ENCODE measurements at places on chromosomes 7 and 10.
A peak's percentile ranks its signal among the peaks of the same experiment; 100 is the strongest.

- peak; percentile 25 for DNase-seq
Observed at GRCh38 chr10:99396471-99396870, 34.0 kb downstream of the GOT1 start.

GRCh38 chr7:147523056-147523455, 1067.5 kb upstream of the C7orf33 start:
- peak; percentile 61 for DNase-seq

GRCh38 chr7:78220754-78221153, 422.2 kb downstream of the PHTF2 start:
- no peak for DNase-seq

GRCh38 chr10:97117372-97117771, 68.4 kb downstream of the SLIT1 start:
- DNase-seq, result no peak

- DNase-seq, result no peak
Observed at GRCh38 chr10:88505680-88506215, 77.4 kb downstream of the RNLS start.

DNA sequence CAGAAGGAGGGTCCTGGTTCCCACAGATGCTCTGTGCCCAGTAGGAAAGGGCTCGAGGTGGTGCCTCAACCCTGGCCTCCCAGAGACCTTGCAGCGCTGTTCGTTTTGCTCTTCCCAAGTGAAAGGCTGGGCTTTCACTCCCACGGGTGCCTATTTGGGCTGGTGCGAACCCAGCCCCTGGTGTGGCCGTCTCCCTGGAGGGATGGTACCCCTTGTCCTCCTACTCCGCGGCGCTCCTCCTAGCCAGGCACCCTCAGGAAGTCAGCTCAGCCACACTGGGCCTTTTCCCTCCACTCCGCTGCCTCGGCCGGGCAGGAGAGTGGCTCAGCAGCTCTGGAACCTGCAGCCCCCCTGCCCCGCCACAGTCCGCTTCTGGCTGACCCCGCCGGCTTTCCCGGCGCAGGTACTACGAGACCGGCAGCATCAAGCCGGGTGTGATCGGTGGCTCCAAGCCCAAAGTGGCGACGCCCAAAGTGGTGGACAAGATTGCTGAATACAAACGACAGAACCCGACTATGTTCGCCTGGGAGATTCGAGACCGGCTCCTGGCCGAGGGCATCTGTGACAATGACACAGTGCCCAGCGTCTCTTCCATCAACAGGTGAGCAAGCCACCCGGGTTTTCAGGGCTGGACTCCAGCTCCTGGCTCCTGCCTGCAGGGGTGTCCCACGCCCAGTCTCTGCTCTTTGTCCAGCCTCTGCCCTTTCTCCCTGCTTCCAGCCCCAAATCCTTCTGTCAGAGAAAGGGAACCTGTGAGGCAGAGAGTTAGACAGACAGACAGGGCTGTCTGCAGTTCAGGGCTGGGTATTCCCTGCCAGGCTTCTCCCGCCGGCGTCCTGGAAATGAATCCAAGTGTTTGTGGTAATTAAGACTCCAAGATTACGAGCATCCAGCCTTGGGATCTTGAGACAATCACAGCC, 5.2 kb downstream of the PAX2 start:
- no peak for DNase-seq

- DNase-seq, result no peak
Observed at GRCh38 chr10:75331081-75331480, 70.5 kb downstream of the ZNF503 start.

All from AG20443 (cell line).